Esophagus squamous epithelium (tissue), 5 donors: ENCODE measurements at places on chromosomes 5 and 9.

DNA sequence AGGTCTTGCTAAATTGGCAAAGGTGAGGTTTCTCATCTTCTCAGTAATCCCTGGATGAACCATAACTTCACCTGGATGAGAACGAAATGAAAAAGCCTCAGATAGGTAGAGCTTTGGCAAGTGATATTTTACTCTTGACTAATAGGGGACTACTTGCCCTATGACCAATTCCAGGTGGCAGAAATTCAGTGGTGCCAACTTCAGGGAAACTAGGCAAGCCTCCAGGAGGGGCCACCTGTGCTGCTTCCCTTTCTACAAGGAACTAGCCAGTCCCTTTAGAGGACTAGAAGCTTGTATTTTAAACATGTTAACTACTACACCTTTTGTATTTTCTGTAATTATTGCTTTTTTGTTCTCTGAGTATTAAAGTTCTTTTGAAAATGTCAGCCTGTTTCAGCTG lies 169.0 kb upstream of the GRIA1 start:
- H3K27me3 ChIP-seq, result no peaks in the 10 kb centered on the region
- H3K4me3 ChIP-seq, result no peak overlapping the region

GRCh38 chr9:15416880-15417279 lies 5.8 kb upstream of the SNAPC3 start:
- DNase-seq, result no peak
- H3K4me1 ChIP-seq, result peaks cover 3% of the 10 kb centered on the region
- no peaks in the 10 kb centered on the region for H3K27me3 ChIP-seq
- H3K27ac ChIP-seq, result no peak overlapping the region
- no peaks in the 10 kb centered on the region for H3K36me3 ChIP-seq

GRCh38 chr5:65364907-65365306 lies 116.8 kb downstream of the ADAMTS6 start:
- H3K4me3 ChIP-seq, result no peak overlapping the region
- DNase-seq, result no peak
- H3K36me3 ChIP-seq, result no peaks in the 10 kb centered on the region
- H3K4me1 ChIP-seq, result no peaks in the 10 kb centered on the region

DNA sequence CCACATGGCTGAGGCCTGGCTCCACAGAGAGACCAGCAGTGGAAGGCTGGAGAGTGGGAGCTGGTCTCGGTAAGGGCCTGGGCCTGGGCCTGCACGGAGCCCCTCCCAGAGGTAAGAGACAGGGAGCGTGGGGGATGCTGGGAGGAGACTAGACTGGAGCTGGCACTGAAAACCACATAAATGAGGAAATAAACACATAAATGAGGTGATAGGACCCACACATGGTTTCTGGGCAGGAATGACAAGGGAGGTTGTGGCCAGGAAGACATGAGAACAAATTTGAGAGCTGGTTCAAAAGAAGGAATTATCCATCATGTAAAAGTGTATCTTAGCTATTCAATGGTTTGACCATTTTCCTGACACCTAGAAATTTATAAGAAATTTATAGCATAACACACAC lies 451.7 kb upstream of the DAP start:
- H3K36me3 ChIP-seq, result no peaks in the 10 kb centered on the region
- no peaks in the 10 kb centered on the region for H3K4me1 ChIP-seq
- H3K4me3 ChIP-seq, result no peak overlapping the region
- no peak overlapping the region for H3K27ac ChIP-seq
- H3K27me3 ChIP-seq, result no peaks in the 10 kb centered on the region

DNA sequence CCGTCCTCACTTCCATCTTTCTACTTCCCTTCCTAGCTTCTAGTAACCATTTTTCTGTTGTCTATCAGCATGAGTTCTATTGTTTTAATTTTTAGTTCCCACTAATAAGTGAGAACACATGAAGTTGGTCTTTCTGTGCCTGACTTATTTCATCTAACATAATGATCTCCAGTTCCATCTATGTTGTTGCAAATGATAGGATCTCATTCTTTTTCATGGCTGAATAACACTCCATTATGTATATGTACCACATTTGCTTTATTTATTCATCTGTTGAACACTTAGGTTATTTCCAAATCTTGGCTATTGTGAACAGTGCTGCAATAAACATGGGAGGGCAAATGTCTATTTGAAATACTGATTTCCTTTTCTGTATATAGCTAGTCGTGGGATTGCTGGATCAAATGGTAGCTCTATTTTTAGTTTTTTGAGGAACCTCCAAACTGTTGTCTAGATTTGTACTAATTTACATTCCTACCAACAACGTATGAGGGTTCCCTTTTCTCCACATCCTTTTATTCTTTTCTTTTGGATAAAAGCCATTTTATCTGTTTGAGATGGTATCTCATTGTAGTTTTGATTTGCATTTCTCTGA lies 50.3 kb downstream of the NSD1 start:
- peaks cover 24% of the 10 kb centered on the region for H3K4me1 ChIP-seq
- no peaks in the 10 kb centered on the region for H3K36me3 ChIP-seq
- H3K27ac ChIP-seq, result no peak overlapping the region
- DNase-seq, result no peak
- no peak overlapping the region for H3K4me3 ChIP-seq
- H3K27me3 ChIP-seq, result no peaks in the 10 kb centered on the region

GRCh38 chr9:123478967-123479602 lies 123.1 kb downstream of the CRB2 start:
- H3K27me3 ChIP-seq, result no peaks in the 10 kb centered on the region
- DNase-seq, result no peak
- H3K4me3 ChIP-seq, result no peak overlapping the region
- no peak overlapping the region for H3K27ac ChIP-seq
- H3K4me1 ChIP-seq, result no peaks in the 10 kb centered on the region

DNA sequence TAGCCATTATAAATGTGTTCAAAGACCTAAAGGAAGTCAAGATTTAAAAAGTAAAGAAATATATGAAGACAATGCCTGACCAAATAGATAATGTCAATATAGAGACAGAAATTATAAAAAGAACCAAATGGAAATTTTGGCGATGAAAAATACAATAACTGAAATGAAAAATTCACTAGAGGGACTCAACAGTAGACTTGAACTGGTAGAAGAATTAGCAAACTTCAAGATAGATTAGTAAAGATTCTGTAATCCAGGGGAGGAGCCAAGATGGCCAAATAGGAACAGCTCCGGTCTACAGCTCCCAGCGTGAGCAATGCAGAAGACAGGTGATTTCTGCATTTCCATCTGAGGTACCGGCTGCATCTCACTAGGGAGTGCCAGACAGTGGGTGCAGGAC lies 433.2 kb downstream of the HINT1 start:
- H3K27ac ChIP-seq, result no peak overlapping the region
- no peak overlapping the region for H3K4me3 ChIP-seq
- H3K4me1 ChIP-seq, result no peaks in the 10 kb centered on the region

DNA sequence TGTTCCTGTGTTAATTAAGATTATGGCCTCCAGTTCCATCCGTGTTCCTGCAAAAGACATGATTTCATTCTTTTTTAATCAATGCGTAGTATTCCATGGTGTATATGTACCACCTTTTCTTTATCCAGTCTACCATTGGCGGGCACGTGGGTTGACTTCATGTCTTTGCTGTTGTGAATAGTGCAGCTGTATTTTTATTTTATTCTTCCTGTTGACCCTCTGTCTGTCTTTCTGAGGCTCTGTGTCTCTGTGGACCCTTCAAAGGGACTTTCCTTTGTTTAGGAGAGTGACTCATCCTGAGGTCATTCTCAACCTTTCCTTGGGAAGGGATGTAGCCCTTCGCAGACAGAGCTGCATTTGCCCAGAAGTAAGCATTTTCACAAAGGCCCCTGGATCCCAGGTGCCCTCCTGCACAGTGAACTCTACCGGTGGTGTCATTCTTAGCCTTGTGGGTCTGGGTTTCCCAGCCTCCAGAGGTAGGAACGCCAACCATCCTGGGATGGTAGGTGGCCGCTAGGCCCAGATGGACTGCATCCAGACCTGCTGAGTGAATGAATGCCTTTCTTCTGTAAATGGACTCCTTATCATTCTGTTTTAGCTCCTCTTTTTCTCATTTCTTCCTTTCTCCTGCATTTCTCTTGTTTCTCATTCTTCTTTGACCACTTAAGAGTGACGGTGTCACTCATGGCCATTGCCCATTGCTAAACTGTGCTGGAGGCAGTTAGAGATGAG lies 22.4 kb downstream of the TRIO start:
- peaks cover 20% of the 10 kb centered on the region for H3K4me1 ChIP-seq
- no peaks in the 10 kb centered on the region for H3K27me3 ChIP-seq
- no peak overlapping the region for H3K4me3 ChIP-seq
- DNase-seq, result no peak
